Hematopoietic multipotent progenitor cell treated with erythropoietin and hydrocortisone succinate and interleukin-3 and kit ligand, for 17 days (in vitro differentiated cells): ENCODE measurements at places on chromosomes 3 and 15.

- no peak for DNase-seq
Measured at GRCh38 chr3:126194713-126195305, 14.4 kb upstream of the ALDH1L1 start.

DNA sequence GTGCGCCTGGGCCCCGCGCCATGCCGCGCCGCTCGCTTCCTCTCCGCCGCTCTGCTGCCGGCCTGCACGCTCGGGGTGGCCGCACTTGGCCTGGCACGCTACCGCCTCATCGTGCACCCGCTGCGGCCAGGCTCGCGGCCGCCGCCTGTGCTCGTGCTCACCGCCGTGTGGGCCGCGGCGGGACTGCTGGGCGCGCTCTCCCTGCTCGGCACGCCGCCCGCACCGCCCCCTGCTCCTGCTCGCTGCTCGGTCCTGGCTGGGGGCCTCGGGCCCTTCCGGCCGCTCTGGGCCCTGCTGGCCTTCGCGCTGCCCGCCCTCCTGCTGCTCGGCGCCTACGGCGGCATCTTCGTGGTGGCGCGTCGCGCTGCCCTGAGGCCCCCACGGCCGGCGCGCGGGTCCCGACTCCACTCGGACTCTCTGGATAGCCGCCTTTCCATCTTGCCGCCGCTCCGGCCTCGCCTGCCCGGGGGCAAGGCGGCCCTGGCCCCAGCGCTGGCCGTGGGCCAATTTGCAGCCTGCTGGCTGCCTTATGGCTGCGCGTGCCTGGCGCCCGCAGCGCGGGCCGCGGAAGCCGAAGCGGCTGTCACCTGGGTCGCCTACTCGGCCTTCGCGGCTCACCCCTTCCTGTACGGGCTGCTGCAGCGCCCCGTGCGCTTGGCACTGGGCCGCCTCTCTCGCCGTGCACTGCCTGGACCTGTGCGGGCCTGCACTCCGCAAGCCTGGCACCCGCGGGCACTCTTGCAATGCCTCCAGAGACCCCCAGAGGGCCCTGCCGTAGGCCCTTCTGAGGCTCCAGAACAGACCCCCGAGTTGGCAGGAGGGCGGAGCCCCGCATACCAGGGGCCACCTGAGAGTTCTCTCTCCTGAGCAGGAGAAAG lies 951 bp downstream of the GPR62 start:
- DNase-seq: no peak

DNA sequence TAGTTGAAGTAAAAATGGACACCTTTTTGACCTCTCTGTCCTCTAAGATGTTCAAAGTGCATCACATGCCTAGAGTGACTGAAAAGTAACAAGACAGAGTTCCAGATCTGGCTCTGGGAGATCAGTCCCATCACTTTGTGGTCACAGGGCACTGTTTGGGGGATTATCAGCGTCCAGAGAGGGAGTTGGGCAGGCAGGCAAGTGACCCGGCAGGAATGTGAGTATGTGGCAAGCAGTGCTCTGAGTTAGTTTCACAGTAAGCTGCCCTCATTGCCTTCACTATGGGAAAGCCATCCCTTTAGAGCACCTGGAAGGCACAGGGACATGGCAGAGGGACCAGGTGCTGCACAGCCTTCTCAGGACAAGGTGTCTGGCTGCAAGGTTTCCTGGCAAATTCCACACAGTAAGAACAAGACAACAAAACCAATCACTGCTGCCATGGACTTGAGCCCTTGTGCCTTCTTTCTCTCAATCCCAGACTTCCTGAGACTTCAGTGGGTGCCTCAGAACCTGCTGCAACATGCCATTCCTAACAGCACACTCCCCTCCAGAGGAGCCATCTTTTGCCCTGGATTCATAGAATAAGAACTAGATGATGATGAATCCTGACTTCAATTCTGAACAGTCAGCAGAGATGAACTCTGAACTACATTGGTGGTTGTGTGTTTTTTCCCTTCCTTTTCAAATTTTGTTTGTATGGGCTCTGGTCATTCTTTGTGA lies 55.2 kb downstream of the TIPARP start:
- DNase-seq: no peak

DNA sequence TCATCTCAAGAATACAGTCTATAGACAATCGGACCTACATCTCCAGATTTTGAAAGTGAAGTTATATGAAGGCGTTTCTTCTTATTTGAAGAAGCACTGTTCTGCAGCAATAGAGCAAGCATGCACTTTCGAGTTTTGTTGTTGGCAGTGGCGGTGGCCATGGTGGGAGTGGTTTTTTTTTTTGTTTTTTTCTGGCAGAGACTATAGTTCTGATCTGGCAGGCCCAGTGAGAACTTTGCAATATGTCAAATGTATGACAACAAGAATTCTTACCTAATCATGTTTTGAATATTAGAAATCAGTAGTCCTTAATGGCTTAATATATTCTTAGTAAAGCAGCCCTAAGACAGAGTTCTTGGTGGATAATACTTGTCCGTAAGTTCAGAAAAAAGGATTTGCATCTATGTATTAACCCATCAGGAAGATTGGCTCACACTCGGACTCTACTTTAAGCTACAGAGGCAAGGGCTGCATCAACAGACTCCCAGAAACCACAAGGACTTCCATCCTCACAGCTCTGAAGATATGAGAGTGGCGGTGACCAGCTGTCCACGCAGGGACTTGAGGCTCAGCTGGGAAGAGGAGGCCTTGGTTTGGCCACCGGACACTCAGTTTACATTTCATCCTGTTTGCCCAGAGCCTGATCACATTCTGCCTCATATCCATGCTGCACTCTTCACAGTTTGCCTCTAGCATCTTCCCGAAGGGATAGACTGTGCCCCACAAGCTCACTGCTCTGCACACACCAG lies 124.1 kb upstream of the THBS1 start:
- no peak for DNase-seq

DNA sequence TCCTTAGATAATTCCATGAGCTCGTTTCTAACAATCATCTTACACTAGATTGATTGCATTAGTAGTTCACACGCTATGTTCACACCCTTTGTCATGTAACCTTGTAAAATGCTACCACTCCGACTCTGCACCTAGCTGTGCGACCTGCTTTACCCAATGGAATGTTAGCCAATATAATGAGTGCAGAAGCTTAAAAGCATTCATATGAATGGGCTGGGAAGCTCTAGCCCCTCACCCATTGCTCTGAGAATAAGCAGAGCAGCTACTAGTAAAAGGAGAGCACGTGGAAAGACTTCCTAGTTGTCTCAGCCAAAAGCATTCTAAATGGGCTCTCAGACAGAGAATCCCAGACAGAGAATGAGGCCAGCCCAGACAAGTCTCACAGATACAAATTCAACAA lies 410.6 kb upstream of the UBE2E2 start:
- DNase-seq: no peak

DNA sequence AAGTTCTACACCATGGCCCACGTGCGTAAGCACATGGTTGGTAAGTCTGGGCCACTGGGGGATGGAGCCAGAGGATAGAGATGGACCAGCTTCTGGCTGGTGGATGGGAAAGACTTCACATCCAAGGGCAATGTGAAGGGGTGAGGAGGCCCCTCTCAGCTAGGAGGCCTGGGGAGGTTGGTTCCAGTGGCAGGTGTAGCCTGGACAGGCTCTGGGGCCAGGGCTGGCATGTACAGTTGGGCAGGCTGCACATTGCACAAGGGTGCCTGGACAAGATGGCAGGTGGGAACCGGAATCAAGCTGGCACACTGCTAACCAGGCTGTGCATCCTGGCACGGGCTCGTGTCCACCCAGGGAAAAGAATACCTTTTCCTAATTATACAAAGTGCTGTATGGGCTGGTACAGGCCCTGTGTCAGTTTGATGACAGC lies 8.1 kb downstream of the ZBTB47 start:
- no peak for DNase-seq

DNA sequence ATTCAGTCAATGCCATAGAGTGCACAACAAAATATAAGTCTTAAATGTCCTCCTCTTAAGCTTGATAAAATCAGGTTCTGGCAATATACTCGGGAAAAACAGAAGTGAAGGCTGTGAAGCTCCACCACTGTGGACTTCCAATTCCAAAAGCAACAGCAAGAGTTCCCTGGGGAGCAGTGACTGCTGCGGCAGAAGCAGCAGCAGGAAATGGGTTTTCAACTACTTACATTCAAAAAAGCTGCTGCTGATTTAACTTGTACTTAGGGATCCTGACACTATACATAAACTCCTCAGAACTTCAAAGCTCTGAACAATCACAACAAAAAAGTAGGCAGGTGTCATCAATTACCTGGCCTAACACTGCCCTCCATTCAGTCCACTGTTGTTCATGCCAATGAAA lies 4.7 kb downstream of the CEP152 start:
- DNase-seq: no peak

DNA sequence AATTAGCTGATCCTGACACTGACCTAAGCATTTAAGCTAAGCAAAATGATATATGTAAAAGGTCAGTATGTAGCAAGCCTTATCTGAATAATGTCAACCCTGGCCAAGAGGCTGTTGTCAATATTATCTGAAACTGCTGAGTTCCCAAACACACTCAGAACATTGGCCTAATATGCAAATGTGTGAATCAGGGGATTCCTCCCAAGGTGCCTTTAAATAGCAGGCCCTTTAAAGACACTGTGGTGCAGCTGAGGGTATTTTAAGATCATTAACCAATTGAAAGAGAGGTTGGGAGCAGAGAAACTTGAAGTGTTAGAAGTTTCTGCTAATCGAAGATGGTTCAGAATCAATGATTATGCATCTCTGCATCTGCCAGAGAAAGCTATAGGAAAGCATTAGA lies 207.0 kb downstream of the NTRK3 start:
- no peak for DNase-seq
